Lung (tissue), 17 donors: ENCODE measurements at places on chromosomes 16 and 17.

DNA sequence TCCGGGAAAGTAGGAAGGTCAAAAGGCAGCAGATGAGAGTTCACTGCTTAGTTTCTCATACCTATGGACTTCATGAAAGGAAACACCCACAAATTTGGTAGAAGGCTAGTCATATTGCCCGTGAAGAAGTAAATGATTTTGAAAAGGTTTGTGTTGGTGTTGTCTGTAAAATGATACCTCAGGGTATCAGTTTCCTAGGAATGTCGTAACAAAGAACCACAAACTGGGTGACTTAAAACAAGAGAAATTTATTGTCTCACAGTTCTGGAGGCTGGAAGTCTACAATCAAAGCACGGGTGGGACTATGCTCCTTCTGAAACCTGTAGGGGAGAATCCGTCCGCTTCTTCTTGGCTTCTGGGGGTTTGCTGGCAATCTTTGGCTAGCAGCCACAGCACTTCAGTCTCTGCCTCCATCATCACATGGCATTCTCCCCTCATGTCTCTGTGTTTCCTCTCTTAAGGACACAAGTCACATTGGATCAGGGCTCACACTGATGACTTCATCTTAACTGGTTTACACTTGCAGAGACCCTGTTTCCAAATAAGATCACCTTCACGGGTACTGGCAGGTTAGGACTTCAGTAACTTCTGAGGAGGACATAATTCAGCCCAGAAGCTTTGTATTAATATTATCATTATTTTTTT is 2.0 kb upstream of the NAE1 start:
- DNase-seq: no peak

GRCh38 chr17:14198013-14198412 is 38.6 kb downstream of the CDRT15 start:
- DNase-seq: peak; percentile 66

DNA sequence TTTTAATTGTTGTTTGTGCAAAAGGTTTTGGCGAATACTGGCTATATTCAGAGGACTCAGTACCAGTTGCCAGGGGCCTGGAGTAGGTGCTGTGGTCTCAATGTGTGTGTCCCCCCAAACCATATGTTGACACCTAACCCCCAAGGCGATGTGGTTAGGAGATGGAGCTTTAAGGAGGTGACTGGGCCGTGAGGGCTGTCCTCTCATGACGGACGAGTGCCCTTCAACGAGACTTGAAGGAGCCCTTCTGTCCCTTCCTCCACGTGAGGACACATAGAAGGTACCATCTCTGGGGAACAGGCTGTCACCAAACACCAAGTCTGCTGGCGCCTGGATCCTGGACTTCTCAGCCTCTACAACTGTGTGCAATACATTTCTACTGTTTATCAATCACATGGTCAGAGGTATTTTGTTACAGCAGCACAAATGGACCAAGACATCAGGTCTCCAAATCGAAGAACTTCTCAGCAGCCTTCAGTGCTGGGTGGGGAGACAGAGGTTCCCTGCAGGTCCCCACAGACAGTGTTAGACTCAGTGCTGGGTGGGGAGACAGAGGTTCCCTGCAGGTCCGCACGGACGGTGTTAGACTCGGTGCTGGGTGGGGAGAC is 24.8 kb upstream of the METRNL start:
- DNase-seq: peak; percentile 6

GRCh38 chr16:25817295-25817694 is 125.5 kb downstream of the HS3ST4 start:
- DNase-seq: no peak

DNA sequence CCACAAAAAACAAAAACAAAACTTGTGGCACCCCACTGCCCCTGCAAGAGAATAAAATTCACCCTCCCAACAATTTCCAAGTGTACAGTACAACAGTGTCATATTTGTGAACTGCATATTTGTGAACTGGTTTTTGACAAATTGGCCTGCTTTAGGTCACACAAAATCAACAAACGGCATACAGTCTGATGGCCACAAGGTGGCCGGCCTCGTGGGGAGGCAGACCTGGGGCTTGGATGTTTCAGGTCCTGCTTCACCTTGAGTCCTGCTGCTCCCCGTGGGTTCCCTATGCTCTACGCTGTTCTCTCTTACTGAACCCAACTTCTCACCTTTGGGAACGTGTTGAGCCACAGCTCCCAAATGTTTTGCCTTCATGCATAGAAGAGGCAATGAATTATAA is 102.2 kb downstream of the CDK5R1 start:
- DNase-seq: no peak

DNA sequence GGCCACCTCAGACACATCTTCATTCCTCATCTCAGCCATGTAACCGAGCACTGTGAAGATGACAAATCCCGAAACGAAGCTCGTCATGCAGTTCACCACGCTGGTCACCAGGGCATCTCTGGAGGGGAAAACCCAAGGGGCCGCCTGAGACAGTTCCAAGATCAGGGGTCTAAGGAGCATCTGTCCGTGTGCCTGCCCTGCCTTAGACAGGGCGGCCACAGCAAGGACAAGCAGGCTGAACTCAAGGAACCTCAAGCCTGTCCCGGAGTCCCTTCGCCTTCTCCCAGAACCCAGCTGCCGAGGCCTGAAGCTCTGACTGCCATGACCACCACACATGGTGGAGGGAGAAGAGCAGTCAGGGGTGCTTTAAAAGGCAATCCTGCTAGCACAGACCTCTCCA is 22.7 kb downstream of the SLC6A4 start:
- DNase-seq: no peak

- DNase-seq: no peak
Observed at GRCh38 chr16:71794943-71795342, 13.7 kb downstream of the AP1G1 start.

DNA sequence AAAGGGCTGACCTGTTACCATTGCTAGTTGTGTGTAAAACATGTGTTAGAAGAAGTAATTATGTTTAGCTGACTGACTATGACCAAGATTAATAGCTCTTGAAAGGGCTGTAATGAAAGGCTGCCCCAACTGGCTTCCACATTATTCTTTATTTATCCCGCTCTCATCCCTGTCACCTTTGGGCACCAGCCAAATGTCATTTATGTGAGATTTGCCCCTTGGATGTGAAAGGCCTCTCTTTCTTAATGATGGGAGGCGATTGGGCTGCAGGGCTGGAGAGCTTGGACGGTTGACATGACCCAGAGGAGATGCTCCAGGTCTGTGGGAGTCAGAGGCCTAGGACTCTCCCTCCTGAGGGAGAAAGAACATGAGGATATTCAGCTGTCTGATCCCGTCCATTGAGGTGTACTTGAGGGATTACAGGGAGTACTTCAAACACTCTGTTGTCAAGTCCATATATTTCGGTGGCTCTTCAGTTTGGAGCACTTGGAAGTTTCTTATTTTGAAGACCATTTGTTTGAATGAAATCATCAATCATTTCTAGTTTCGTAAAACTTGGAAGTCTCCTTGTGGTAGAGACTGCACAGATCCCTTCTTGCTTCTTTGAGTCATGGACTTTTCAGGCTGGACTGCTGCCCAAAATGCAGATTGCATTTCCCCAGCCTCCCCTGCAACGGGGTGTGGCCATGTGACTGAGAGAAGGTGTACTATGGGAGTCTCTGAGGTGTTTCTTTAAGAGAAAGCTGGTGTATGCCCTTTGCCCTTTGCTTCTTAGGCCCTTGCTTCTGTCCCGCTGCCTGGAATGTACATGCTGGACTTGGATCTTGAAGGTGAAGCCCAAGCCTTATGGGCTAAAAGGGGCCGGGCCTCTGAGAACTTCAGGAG is 51.3 kb downstream of the FTO start:
- no peak for DNase-seq
